ENCODE measurements at places on chromosomes 6 and 20.

GRCh38 chr20:62050166-62051120, 15.2 kb downstream of the TAF4 start:
- no peak for DNase-seq

- no peak for DNase-seq
These were observed 53.5 kb upstream of the NXT1 start for GRCh38 chr20:23296841-23297701.

DNA sequence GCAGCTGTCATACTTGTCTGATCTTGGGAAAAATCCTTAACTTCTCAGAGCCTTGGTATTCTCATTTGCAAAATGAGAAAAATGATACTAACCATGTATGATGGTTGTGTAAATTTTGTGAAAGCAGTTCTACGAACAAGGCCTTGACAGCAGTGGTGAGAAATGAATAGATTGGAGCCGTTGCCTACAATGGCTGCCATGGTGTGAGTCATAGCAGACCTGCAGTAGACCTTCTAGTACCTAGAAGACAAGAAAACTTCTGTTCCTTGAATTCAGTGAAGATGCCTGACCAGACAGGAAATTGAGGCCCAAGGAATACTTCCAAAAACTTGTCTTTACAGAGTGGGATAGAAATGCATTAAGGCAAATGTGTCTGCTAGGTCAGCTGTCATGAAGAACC, 338.9 kb downstream of the QKI start:
- DNase-seq: no peak

DNA sequence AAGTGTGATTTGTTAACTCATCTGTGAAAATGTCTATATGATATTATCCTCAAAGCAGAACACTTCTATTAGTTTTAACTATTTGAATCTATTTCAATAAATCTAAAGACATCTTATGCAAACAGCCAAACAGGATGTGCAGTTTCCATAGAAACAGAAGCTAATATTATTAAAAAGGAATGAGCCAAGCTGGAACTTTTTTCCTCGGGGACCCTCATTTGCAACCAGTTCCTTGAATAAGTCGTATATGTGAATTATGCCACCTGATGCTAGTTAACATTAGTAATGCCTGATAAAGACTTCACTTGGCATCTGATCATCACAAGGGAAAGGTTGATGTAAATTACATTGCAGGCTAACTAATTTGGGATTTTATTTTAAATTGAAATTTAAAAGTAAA, 216.9 kb upstream of the SMLR1 start:
- DNase-seq: no peak

DNA sequence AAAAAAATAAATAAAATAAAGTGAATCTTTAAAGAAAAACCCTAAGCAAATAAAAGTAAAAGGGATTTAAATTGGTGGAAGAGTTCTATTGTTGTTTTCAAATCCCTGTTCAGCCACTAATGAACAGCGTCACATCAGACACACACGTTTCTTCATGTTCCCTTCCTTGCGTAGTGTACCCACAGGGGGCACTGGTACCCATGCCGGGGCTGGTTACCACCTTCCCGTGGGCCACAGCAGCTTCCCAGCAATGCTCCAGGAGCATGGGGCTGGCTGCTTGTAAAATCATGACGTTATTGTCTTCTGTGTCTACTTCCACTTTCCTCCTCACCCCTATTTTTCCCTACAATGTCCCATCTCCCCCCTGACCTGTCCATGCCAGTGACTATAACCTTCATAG, 988.7 kb downstream of the KIF16B start:
- DNase-seq: no peak

GRCh38 chr6:46876126-46876525, 45.6 kb downstream of the ADGRF5 start:
- DNase-seq: no peak

GRCh38 chr6:34657307-34657978, 39.1 kb downstream of the ILRUN start:
- no peak for DNase-seq

DNA sequence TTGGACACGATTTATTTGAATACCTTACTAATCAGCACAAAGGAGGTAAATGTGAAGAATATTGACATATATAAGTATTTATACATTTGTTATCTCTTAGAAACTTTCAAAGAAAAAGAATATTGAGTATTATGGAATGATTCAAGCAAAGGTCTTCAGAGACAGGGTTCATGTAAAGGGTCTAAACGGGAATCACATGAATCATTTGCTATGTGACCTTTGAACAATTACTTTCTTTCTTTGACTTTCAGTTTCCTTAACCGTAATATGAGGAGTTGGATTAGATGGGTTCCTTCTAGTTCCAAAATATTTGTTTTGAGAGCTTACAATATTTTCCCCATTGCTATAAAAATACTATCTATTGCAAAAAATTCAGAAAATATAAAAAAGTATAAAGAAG, 14.3 kb downstream of the ENPP1 start:
- DNase-seq: no peak

GRCh38 chr6:39488255-39488879, 165.9 kb upstream of the KCNK16 start:
- no peak for DNase-seq
